ENCODE measurements at places on chromosomes 12 and 14. TPM values are rescaled to one million over a fixed set of nuclear protein-coding genes. Genes with fewer than 3 reads are reported as not detected.

DNA sequence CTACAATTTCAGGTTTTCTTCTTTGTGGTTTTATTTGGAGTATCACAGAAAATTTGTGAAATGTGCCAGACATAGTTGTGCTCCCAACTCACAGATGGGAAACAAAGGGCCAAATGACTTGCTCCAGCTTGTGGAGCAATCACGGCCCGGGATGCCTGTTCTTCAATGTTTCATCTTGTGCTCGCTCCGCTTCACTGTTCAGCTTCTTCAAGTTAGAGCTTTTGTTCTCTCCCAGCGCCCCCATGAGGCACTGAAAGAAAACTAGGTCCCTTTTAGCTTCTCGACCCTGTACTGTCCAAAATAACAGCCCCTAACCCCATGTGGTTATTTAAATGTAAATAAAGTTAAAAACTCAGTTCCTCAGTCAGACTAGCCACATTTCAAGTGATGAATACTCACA is 187.9 kb upstream of the STXBP6 start:
- no peak for DNase-seq

- no peak for DNase-seq
Observed at GRCh38 chr12:570921-571794, 92.1 kb downstream of the NINJ2 start.

The NOS1 gene
- not detected for total RNA-seq

GRCh38 chr12:100399095-100399494 is 42.2 kb downstream of the SLC17A8 start:
- DNase-seq = no peak

DNA sequence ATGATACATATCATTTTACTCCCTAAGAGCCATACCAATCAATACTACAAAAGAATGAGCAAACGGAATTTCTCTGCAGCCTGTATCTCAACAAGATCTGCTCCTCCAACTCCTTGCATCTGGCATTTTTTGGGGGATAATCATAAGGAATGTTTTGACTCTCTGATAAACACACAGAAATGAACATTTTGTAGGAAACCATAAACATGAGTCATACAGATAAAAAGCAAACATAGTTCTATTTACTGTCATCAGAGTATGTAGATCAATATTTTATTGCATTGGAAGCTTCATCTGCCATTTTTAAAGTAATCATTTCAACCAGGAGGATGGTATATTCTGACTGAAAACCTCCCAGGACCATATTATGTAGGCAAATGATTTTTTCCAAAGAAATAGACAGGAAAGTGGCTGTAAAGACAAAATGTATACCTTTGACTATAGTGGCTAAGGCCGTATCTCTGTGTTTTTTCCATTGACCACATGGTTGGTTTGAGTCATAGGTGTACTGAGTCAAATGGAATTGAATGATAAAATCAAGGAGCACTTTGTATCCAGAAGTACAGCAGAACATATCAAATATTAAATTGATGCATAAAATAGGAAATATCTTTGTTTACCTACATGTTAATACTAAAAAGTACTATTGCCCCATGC is 32.4 kb upstream of the CD69 start:
- DNase-seq = no peak

GRCh38 chr12:71011261-71011660 is 90.7 kb upstream of the PTPRR start:
- no peak for DNase-seq

The MYF5 gene
- not detected for total RNA-seq

DNA sequence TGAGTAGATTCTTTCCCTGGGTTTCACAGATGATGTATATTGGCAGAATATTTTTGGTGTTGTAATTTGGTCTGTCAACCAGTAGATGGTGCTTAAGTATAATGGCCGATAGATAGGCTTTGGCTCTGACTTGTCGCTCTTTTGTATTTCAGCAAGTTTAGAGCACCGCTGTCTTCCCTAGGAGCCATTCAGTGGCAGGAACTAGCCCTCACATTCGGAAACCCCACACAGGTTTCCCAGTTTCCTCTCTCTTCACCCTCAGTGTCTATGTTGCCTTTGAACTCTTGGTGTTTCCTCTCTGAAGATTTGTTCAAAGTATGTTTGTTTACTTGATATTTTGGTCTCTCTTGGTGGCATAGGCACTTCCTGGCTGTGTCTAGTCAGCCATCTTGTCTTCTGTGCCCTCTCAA is 102.2 kb downstream of the GPHN start:
- no peak for DNase-seq

The TAS2R20 gene
- total RNA-seq = 1.1 TPM

- no peak for DNase-seq
Observed at GRCh38 chr12:92995258-92995903, 66.3 kb upstream of the EEA1 start.

DNA sequence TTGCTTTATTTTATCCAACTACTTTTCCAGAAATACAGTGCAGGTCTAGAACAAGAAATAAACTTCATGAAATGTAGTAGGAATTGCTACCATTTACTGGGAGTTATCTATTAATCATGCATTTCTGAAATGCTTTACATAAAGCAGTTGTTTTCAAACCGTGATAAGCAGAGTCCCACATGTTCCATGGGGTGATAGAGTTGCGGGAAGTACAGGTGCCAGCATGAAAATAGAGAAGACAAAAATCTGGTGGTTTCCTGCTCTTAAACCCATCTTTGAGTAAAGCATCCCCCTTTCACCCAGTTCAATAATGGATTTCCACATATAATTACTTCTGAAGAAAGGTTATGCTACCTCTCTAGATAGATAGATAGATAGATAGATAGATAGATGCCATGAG is 123.7 kb upstream of the PDZRN4 start:
- no peak for DNase-seq

The KLRC2 gene
- not detected for total RNA-seq

The STAC3 gene
- total RNA-seq = 1.6 TPM

The ST8SIA1 gene
- total RNA-seq = 13.9 TPM

- DNase-seq = peak; percentile 10
Observed at GRCh38 chr12:10749700-10750384, 26.7 kb upstream of the YBX3 start.

DNA sequence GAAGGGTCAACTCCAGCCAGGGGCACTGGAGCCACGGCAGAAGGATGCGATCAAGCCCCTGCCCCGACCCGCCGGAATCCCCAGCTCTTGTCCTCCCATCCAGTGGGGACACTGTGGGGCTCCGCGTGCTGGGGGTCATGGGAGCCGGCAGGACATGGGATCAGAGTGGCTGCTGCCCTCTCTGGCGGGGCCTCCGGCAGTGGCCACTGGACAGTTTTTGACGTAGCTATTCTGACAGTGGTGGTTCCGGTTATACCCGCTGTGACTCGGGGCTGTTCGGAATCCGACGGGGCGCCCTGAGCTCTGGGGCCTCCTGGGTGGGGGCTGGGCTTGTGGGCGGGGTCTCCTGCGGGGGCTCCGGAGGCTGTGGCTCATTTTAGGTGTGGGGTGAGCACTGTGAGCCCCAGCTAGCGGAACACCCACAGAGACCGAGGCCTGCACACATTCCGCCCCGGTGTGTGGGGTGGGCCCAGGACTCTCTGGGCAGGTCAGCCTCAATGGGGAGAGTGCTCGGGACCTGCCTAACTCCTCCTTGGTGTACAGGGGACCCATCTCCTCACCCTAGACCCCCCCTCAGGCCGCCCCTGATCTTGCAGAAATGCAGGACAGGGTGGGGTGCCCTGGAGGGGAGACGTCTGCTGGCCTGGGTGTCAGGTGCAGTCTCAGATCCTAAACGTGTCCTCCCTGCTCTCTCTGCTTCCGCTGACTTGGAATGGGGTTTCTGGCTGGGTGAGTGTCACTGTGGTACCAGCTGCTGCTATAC is 374.2 kb downstream of the TMEM121 start:
- no peak for DNase-seq

- DNase-seq = no peak
Observed at GRCh38 chr12:76679778-76680177, 84.1 kb upstream of the ZDHHC17 start.

Measured in T-helper 17 cell (primary cell).